ENCODE measurements at places on chromosomes 3 and 15.

- DNase-seq = peak; percentile 67
Measured at GRCh38 chr3:150761831-150762661, 923 bp downstream of the SIAH2 start.

DNA sequence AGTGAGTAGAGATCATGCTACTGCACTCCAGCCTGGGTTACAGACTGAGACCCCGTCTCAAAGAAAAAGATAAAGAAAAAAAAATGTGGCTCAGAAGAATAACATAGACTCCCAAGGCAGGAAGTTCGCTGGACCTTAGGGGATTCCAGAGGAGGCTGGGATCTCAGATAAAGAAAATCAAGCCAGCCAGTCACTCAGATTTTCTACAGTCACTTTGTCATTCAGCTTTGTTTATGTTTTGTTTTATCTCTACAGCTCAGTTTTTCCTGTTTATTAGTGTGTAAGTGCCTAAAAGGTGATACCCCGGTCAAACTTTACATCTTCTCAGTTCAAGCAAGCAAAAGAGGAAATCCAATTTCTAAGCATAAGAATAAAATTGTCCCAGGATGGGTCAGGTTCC, 6.3 kb downstream of the TMEM202 start:
- no peak for DNase-seq

DNA sequence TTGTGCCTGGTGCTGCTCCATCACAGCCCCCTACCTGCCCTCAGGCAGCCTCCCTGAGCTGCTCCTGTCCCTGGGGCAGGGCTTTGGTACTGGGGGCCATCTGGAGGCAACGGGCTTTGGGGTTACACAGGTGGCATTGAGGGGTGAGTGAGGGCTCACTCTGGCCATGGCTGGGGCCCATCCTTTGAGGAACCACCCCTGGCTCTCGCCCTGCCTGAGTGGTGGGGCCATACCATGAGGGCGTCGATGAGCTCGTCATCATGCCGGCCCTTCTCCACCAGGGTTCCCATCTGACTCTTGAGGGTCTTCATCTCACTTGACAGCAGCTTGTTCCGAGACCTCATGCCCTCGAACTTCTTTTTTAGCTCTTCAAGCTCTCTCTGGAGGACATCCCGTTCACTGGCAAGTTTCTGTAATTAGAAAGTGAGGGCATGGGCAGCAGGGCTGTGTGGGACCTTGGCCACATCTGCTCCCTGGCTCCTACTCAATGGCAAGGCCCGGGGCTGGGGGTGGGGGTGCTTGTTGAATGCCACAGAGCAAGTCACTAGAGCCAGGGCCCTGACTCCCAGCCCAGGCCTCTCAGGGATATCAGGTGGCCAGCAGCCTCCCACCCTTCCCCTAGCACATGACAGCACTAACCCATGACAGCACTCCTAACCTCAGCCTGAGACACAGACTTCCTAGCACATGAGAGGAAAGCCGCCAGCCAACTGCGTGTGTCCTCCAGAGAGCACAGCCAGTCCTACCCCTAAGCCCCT, 33.5 kb downstream of the CCDC13 start:
- no peak for DNase-seq

GRCh38 chr3:29080967-29081366, 199.9 kb upstream of the RBMS3 start:
- DNase-seq = no peak

- no peak for DNase-seq
Measured at GRCh38 chr15:56530157-56530556, 65.2 kb upstream of the MNS1 start.

GRCh38 chr3:136476280-136476679, 226.1 kb downstream of the PCCB start:
- DNase-seq = no peak

- DNase-seq = no peak
Measured at GRCh38 chr3:97689111-97689510, 75.4 kb upstream of the ARL6 start.

DNA sequence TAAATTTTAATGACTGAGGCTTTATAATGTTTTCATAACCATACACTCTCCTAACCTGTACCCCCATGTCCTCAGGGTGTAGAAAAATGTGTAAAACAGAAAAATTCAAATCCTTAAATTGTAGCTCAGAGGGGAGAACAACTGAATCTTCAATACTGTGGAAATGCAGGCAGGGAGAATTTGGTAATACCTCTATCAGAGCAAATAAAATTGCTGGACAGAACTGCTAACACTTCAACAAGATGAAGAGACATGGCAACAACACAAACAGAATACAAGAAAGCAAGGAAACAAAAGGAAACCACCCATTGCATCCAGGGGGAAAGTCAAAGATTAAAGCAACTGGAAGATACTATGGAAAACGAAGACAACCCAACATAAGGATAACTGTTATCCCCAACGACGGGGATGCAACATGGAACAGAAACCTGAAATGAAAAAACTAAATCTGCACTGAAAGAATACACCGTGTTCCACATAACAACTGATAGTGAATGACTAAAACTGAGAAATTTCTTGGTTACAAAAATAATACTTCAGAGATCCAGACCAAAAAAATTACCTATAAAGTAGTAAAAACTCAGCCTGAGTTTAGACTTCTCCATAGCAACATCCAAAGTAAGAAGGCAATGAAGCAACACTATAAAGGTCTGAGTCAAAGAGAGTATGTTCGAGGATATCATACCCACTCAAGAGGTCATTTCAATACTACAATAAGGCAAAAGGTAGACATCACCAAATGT, 48.5 kb downstream of the HACD2 start:
- no peak for DNase-seq

DNA sequence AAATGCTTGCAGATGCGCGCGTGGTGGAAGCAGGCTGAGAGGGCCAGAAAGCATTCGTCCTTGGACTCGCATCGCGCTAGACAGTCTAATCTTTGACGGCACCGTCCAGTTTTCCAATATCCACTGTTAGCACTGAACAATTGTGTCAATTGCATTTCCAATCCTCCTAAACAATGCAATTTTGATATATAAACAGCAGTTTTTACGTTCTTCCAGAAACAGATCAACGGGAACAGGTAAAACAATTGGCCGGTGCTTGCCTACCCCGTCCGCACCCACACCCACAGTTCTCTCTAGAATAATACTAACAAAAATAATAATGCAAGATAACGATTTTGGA, 17.2 kb downstream of the CPN2 start:
- no peak for DNase-seq

DNA sequence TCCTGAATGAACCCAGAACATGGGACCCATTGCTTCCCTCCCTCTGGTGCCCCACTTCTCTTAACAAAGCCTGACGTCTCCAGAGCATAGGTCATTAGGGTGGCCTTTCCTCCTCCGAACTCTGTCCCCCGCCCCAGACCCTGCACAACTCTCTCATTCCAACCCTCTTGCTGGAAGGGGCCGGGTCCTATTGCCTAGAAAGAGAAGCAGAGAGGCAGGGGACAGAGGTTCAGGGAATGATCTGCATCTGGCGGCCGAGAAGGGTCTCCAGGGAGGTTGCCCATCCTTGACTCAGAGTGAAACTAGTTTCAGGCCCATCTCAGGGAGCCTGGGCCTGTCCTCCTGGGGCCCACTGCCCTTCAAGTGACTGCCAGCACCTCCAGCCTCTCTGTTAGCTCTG, 79.0 kb downstream of the LINGO1 start:
- DNase-seq = no peak

- no peak for DNase-seq
Measured at GRCh38 chr3:139537795-139538621, 1.5 kb downstream of the RBP1 start.

- DNase-seq = no peak
Measured at GRCh38 chr3:187961366-187961765, 192.6 kb upstream of the LPP start.

DNA sequence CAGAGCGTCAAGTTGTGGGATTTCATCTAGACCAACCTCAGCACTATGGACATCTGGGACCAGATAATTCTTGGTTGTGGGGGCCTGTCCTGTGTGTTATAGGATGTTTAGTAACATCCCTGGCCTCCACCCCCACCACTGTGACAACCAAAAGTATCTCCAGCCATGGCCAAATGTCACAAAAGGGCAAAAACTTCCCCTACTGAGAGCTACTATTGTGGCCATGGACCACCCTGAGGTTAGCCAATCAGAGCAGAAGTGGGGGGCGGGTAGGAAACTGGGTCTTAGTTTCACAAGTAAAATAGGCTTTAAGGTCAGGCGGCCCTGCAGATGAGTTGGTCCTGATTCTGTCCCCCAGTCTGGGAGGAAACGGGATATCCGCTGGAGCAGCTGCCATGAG, 25.4 kb downstream of the KIF7 start:
- DNase-seq = no peak

DNA sequence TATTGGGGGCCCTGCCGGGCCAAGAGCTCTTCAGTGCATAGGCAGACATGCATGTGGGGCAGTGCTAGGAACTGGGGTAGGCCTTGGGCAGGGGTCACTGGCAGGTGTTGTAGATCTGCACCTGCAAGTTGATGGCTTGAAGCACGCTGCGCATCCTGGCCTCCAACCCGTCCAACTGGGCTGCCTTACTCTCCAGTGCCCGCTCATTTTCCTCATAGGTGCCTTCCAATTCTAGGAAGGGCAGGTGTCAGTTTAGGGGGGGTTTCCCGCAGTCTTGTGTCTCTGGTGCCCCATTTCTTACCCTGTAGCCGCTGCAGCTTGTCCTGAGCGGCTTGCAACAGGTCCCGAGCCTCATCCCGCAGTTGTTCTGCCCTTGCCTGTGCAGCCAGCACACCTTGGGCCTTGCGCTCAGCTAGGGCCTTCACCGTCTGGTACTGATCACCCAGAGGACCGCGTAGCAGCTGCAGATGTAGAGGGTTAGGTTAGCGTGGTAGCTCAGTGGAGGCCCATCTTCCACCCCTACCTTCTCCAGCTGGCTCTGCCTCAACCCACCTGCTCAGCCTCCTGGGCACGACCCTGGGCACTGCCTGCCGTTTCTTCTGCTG, 611 bp upstream of the USP19 start:
- no peak for DNase-seq

DNA sequence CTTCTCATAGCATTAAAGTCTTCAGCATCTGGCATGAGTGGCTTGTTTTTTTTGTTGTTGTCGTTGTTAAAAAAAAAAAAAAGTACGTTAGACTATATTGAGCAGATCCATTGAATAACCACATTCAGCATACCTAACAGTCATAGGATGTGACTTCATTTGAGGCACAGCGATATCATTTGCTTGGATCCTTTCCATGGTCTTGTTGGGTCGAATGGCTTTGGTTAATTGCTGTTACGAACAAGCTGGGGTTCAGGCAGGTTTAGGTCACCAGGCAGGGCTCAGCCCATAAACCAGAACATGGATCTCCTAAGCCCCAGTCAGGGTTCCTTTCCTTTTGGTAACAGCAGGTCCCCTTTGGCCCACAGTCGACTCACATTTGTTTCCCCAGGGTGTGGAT, 76.2 kb downstream of the POLR2M start:
- peak; percentile 30 for DNase-seq

DNA sequence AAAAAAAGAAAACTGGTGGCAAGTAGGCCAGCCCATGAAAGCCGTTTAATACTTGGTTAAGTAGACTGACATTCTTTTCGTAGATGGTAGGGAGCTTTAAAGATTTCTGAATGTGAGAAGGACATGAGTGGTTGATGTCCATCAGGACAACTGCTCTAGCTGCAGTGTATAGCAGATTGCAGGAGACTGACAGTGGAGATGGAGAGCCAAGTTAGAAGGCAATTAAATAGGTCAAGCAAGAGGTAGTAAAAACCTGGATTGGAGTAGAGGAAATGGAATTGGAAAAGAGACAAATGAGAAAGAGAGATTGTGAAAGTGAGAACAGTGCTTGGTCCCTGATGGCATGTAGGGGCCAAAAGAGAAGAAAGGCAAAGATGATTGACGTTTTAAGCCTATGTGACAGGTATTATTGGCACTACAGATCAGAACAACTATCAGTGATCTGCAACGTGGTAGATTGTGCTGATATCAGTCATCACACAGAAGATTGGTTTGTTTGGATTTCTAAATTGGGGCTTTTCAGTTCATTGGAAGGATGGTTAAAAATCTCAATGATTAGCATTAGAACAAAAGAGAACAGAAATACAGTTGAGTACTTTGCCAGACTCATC, 74.0 kb downstream of the CNTN4 start:
- DNase-seq = no peak

- no peak for DNase-seq
Measured at GRCh38 chr15:30956216-30957124, 35.0 kb downstream of the MTMR10 start.

- peak; percentile 66 for DNase-seq
Measured at GRCh38 chr15:52728899-52729298, 49.7 kb upstream of the ATOSA start.

DNA sequence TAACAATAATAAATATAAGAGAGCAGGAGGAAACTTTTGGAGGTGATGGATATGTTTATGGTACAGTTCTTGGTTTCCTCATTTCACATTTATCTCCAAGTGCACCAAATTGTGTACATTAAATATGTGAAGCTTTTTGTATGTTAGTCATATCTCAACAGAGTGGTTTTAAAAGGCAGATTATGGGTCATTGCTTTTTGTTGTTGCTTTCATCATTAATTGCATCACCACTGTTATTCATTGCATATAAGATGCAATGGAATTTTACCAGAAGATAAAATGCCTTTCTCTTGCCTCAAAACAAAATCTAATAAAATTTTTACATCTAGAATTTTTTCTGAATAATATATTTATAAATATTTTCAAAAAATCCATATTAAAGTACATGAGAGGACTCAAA, 1198.9 kb upstream of the GBE1 start:
- no peak for DNase-seq

GRCh38 chr15:85554852-85555521, 174.6 kb downstream of the AKAP13 start:
- DNase-seq = no peak

DNA sequence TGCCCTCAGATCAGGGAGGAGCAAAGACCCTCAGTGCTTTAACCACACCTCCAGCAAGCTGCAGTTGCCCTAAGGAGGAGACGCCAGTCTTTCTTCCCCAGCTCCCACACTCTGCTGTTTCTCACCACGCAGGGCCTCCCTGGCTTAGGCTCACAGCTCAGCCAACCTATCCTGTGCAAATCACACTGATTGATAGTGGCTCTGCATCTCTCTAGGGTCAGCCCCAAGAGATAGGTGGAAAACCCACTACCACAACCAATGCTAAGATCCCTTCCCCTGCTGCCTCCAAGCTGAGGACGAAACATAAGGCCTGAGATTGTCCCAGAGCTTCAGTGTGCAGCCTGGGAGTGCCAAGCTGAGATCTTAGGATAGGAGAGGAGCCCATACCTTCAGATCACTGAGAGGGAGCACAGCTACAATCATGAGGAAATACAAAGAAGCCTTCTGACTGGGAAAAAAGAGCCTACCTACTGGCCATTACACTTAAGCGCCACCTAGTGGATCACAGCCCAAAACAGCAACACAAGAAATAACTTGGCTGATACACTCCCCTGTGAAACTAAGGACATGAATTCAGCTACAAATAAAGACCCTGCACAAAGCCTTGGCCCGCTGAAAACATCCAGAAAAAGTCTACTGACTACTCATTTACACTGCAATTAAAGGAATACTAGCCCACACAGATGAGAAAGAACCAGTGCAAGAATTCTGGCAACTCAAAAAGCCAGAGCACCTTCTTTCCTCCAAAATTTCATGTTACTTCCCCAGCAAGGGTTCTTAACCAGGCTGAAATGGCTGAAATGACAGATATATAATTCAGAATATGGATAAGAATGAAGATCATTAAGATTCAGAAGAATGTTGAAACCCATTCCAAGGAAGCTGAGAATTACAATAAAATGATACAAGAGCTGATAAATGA, 271.5 kb upstream of the DCBLD2 start:
- peak; percentile 81 for DNase-seq

Data from fibroblast of mammary gland (primary cell).